ENCODE measurements at places on chromosomes 13 and 19. TPM values are rescaled to one million over a fixed set of nuclear protein-coding genes. Genes with fewer than 3 reads are reported as not detected.

Gene FLT3LG
- 4.8 TPM for total RNA-seq

Gene JOSD2
- total RNA-seq = 30.0 TPM

Gene TNFRSF19
- 95.7 TPM for total RNA-seq

DNA sequence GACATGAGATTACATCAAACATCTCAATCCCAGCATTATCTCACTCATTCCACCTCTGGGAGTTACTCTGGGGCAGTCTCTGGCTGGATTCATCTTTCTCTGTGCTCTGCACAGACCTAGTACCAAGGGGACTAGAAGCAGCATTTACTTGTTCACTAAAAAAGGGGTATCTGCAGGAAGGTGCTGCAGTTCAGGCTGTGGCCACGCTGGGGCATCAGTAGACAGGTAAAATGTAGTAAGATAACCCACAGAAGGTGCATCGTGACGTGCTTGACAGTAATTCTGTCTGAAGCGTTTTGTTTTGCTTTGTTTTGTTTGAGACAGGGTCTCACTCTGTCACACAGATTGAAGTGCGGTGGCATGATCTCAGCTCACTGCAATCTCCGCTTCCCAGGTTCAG is 29.3 kb downstream of the ZNF564 start:
- DNase-seq = no peak

GRCh38 chr13:46015366-46015765 is 37.2 kb downstream of the ZC3H13 start:
- peak; percentile 39 for DNase-seq

DNA sequence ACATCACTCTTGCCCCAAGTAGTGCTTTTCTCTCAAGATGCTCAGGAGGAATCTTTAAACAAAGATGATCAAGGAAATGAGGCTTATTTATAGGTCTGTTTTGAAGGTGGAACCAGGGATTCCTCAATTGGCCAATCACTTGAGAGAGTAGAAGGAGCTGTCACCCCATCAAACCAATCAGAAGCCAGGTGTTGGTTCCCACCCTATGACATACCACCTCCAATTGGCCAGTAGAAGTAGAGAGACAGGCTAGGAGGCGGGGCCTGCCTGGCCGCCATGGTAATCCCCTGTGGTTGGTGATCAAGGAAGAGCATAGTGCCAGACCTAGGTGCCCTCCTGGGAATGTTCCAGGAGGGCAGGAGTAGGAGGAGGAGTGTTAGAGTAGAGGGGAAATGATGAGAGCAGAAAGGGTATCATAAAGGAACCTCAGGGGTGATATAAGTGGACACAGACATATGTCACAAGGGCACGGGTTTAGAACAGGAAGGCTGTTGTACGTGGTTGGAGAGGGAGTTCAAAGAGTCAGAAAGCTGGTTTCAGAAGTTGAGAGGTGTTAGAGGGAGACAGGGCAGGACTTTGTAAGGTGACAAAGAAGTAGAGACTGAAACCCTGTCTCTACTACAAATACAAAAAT is 10.5 kb downstream of the PMIS2 start:
- peak; percentile 7 for DNase-seq

- no peak for DNase-seq
These were observed 13.1 kb upstream of the MTIF3 start for GRCh38 chr13:27463500-27463899.

- DNase-seq = peak; percentile 72
These were observed 6.5 kb downstream of the KCNN4 start for GRCh38 chr19:43774103-43774939.

- no peak for DNase-seq
These were observed 1248.9 kb downstream of the SLITRK5 start for GRCh38 chr13:88919970-88920628.
